ENCODE measurements at places on chromosomes 13 and 19.

DNA sequence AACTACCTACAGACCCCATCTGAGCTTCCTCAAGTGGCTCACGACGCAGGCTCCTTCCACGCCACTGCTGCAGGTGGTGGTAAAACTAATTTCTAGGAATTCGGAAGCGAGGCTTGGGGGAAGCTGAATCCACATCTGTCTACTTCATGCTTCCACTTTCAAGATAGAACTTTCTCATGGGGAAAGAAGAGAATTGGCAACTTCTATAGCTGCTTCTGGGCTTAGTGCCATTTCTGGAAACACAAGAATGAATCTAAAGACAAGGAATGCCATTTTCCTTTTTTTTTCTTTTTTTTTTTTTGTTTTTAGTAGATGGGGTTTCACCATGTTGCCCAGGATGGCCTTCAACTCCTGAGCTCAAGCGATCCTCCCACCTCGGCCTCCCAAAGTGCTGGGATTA, 2.8 kb upstream of the NLRP12 start:
- DNase-seq: no peak

DNA sequence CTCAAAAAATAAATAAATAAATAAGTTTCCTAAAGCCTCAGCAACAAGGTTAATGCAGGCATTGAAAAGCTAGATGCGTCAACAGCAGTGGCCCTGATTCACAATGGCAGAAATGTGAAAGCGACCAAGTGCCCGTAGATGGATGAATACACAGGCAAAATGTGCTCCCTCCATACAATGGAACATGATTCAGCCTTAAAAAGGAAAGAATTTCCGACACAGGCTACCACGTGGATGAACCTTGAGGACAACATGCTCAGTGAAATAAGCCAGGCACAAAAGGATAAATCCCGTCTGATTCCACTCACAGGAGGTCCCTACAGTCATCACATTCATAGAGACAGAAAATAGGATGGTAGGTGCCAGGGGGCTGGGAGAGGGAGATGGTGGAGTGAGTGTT, 31.7 kb downstream of the INSR start:
- no peak for DNase-seq

GRCh38 chr13:93646245-93646644, 419.6 kb downstream of the GPC6 start:
- no peak for DNase-seq

DNA sequence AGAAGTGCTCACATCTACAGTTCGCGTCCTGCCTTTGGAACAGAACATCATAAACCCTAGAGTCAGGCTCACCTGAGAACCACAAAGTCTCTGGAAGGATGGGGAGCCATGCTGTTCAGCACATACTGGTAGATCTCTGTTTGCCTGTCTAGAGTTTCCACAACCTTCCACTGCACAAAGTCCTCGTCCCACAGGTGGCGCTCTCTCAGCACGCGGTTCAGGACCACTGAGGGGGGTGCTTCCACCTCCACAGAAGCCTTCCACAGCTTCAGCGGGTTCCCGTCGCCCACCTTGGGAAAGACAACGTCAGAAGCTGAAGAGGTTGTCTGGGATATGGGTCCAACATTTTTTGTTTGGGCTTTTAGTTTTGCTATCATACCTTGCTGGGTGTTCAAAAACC, 93.6 kb downstream of the KL start:
- no peak for DNase-seq

GRCh38 chr19:45498411-45499195, at the start of gene PPM1N:
Gene PPM1N (plus strand): TSS chr19:45498443. CDS start chr19:45498473, 30 bp downstream.
- DNase-seq: no peak

- no peak for DNase-seq
Observed at GRCh38 chr13:99255271-99255670, 2.9 kb downstream of the GPR18 start.

DNA sequence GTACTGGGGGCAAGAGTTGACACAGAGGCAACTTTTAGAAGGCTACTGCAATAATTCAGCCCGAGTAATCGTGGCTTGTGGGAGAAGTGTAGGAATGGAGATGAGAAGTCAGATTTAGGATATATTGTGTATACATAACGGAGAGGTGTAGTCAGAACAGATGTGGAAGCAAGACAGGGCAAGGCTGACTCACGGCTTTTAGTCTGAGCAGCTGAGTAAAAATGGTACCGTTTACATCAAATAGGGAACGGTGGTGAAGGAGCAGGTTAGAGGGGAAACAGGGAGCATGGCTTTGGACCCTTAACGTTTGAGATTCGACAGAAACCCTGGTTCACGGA, 796 bp upstream of the LSM14A start:
- DNase-seq: no peak

GRCh38 chr19:15418231-15418578, 583 bp downstream of the AKAP8L start:
- DNase-seq: no peak

DNA sequence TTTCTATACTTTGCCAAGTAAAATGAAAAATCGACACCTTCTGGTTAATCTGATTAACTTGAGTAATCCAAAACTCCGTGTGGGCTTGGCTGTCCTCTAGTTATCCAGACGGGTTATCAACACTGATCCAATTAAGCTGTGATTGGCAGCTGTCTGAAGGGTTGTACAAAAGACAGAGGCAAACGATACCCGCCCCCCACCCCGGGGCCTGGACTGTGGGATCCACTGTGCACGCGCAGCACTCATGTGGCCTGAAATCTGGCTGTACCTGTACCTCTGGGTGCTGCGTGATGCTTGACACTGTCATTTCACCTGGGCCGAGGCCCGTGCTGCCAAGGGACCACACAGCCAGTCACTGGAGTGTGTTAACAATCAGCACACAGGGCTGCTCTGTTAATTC, 53.5 kb downstream of the COL4A2 start:
- no peak for DNase-seq

- no peak for DNase-seq
Observed at GRCh38 chr13:55410398-55411330, 1730.1 kb upstream of the PRR20A start.
